ENCODE measurements at places on chromosomes 2 and 18.
A peak's percentile ranks its signal among the peaks of the same experiment; 100 is the strongest.

DNA sequence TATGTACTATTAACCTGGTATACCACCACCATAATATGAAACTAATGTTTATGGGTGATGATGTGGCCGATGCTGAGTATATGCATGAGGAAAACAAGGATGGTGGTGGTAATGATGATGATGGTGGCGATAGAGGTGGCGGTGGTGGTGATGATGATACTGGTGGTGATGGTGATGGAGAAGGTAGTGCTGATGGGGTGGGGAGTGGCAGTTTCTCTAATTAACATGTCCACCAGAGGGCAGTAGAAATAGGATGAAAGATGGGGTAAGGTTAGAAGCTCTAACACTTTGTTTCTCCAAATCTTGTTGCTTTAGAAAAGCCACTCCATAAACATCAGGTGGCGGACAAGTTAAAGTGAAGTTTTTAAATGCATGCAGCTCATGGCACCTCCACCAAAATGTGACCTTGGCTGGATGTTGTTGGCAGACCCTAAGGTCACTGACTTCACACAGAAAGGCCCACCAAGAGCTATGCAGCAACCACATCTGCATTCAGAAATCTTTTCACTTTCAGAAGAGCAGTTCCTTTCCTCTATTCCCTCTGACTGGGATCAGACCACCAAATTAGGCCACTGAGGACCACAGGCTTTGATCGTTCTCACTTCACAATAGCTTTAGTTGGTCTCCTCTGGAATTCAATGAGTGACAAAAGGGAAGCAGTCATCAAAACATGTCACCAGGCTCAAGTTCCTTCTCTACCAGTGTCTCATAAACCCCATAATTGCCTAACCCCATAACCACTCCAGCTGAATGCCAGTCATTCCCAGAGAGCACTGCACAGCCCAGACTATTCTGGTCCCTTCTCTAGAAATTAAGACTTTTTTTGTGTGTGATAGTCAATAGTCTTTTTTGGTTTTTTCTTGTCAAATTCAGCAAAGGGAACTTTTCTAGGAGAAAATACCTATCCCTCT, 7.5 kb upstream of the BCL11A start:
- DNase-seq: no peak

- no peak for DNase-seq
These were observed 328.0 kb downstream of the TSN start for GRCh38 chr2:122083256-122084048.

- peak; percentile 17 for DNase-seq
These were observed 185.3 kb upstream of the ATP5MC3 start for GRCh38 chr2:175366815-175367214.

GRCh38 chr2:161709428-161709827, 85.2 kb downstream of the SLC4A10 start:
- no peak for DNase-seq

DNA sequence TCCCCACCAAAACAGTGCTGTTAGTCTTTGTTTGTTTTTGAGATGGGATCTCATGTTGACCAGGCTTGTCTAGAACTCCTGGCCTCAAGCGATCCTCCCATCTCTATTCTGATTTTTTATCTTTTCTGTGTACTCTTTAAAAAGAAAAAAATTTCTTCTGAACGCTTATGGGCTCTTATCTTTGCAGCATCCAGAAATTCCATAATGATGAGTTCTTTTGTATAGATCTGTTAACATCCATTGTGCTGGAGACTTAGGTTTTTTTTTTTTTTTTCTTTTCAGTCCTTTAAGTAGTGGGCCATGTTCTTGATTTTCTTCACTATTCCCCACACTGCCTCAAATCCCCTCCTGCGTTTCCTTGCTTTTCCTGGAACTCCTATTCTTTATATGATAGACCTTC, 31.0 kb downstream of the RBBP8 start:
- DNase-seq: no peak

DNA sequence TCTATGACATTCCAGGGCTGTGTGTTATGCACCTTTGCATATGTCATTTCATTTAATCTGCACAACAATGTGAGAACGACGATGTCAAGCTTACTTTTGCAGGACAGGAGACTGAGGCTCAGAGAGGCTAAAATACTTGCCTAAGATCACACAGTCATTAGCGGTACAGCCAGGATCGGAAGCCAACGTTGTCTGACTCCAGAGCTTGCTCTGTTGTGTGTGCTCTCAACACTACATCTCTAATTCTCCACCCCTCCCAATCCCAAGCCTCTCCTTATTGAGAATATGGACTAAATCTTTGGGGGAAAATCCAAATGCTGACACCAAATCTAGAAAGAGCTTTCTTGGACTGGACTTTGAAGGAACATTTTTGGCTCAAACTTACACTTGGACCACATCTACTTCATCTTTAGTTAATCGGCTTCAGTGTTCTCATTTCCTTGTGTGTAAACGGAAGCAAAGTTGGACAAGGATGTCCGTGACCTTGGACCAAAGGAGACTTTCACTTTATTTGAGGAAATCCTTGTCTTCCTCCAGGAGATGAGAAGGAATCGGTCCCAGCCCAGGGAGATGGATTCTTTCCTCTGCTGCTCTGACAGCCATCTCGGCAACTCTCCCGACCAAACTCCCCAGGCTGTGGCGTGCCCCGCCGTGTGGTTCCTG, 242.4 kb downstream of the LPIN1 start:
- DNase-seq: no peak

DNA sequence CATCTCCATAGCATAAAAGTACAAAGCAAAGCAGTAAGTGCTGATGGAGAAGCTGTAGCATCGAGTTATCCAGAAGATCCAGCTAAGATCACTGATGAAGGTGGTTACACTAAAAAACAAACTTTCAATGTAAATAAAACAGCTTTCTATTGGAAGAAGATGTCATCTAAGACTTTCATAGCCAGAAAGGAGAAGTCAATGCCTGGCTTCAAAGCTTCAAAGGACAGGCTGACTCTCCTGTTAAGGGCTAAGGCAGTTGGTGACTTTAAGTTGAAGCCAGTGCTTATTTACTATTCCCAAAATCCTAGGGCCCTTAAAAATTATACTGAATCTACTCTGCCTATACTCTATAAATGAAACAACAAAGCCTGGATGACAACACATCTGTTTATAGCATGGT, 44.0 kb downstream of the METTL8 start:
- no peak for DNase-seq

DNA sequence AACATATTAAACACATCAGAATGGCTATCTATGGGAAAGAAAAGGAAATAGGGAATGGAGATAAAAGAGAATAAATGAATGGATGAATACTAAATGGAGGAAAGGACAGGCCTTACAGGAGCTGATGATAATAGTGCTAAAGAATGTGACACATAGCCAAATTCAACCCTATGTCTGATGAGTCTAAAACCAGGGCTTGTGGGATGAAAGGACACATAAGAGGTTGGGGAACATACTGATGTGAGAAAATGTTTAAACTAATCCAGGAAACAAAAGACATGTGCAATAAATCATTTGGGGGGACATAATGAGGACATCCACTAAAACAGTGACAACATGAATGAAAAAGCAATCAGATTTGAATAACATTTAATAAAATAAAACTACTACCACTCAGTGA, 120.0 kb downstream of the DYM start:
- peak; percentile 22 for DNase-seq

DNA sequence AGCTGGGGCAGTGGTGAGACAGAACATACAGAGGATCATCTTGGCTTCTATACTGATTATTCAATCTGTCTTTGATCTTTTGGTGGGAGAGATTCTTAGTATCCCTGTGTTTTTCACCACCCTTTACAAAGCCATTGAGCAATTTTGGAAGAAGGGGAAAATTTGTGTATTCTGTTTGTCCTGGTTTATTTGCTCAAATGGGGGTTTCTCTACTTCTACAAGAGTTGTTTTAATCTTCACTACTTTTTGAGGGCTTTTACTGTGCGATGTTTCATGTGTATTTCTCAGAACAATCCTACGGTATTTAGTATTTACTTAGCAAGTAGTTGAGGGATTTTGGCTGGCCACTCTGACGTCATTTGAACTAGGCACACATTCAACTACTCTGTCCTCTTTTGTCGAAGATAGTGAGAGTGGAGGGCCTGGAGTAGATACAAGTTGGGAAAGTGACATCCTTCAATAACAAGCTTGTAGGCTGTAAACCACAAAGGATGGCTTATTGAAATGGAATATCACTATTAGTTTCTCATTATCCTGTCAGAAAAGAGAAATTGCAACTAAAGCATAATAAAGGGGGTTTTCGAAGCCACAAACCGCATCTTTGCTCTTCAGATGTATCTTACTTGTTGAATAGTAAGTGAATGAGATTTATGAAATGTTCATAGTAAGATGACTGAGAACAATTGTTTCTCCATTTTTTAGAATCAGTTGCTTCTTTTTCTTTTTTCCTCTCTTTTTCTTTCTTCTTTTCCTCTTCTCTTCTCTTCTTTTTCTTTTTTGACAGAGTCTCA, 24.8 kb downstream of the FMNL2 start:
- no peak for DNase-seq

GRCh38 chr2:176022048-176022447, 20.0 kb upstream of the LNPK start:
- no peak for DNase-seq

DNA sequence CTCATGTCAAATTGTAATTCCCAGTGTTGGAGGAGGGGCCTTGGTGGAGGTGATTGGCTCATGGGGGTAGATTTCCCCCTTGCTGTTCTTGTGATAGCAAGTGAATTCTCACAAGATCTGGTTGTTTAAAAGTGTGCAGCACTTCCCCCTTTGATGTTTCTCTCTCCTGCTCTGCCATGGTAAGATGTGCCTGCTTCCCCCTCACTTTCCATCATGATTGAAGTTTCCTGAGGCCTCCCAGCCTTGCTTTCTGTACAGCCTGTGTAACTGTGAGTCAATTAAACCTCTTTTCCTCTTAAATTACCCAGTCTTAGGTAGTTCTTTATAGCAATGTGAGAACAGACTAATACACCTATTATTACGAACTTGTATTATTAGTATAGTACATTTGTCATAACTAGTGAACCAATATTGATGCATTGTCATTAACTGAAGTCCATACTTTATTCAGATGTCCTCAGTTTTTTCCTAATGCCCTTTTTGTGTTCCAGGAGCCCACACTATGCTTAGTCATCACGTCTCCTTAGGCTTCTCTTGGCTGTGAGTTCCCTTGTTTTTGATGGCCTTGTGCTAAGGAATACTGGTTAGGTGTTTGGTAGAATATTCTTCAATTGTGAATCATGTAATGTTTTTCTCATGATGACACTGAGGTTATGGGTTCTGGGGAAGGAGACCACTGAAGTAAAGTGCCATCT, 4.5 kb upstream of the MAP3K2 start:
- DNase-seq: no peak

DNA sequence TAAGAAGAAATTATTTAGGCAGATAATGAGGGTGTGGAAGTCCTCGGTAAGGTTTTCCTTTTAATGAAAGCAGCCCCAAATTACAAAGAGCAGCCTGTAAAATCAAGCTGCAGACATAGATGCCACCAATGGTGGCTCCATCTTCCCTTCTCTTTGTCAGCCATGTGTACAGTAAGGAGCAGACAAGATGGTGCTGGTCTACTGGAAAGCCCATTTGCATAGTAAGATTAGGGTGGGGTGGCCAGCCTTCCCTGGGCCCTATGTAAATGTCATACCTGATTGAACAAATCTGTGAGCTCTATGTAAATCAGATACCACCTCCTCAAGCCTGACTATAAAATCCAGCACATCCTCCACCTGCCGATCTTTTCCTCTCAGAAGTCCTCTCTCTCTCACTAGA, 154.4 kb upstream of the SERTAD2 start:
- DNase-seq: no peak

- no peak for DNase-seq
These were observed 546.6 kb upstream of the CHAC2 start for GRCh38 chr2:53220969-53221368.

- no peak for DNase-seq
These were observed 7.2 kb downstream of the AGAP1 start for GRCh38 chr2:235500761-235501672.

- DNase-seq: no peak
These were observed 376.3 kb upstream of the MYT1L start for GRCh38 chr2:2707206-2707991.

- DNase-seq: no peak
These were observed 314.4 kb downstream of the CYP26B1 start for GRCh38 chr2:71833272-71833671.

DNA sequence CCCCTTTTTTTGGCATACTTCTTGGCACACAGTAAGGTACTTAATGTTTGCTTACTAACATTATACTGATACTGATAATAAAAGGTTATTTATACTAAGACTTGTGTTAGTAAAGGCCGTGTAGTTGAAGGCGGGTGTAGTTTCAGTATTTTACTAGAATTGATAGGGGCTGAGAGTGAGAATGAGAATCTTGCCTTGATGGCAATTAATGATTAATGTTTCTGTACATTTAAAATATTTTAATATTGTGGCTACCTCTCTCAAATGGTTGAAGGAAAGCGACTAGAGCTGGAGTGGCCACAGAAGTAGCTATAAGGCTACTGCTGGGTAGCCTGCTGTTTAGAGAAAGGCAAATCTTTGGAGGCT, 29.3 kb downstream of the PELI1 start:
- no peak for DNase-seq

DNA sequence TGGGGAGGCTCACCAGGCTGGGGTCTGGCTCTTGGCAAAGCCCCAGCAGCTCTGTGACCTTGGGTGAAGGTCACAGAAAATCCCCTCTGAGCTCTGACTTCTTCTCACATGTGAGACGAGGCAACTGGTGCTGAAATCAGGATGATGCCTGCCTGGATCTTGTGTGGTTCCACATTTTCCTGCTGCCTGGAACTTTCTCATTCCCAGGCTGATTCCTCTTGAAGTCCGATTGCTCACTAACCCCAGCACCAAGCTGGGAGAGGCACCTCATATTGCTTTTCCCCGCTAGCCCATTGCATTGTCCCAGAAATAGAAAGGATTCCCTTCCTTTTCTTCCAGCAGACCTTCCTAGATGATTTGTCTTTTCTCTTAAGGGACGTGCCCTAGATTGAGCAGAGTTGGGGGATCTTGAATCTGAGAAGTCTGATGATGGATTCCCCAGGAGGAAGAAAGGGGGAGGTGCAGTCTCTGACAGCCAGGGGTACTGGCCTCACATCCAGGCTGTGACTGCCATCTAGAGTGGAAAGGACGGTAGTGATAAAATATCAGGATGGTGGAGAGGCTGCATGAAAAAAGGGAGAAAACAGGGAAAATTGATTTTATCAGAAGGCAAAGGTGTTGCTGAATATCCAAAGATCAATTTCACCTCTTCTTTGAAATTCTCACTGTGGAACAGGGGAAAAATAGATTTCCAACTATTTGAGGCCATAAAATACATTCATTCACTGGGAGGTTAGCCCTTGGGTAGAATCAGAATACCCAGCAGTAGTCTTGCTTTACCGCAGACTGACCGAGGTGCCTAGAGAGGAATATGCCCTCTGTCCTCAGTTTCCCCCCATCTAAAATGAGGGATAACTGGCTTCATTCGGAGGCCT, 96.3 kb downstream of the FAM210A start:
- peak; percentile 22 for DNase-seq

DNA sequence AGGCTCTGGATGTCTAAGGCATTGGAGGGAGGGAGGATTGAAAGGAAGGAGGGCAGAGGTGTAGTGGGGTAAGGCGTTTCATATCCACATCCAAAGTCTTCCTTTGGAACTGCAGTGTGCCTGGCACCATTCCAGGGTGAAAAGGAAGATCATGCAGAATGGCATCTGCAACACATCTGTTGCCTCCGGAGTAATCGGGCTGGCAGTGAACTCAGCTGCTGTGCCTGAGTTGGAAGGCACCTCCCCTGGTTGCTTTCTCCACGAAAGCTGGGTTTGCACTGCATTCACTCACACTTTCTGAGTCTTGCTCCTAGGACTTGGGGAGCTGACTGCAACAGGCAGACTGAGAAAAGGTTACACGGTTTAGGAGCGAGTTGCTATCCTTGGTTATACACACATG, 30.3 kb upstream of the SEC11C start:
- no peak for DNase-seq

All from non-pigmented ciliary epithelial cell (primary cell).